ENCODE measurements at places on chromosomes 5 and 9.
A peak's percentile ranks its signal among the peaks of the same experiment; 100 is the strongest.

- DNase-seq, result no peak
Measured at GRCh38 chr9:9004810-9005209, 1205.2 kb upstream of the DMAC1 start.

DNA sequence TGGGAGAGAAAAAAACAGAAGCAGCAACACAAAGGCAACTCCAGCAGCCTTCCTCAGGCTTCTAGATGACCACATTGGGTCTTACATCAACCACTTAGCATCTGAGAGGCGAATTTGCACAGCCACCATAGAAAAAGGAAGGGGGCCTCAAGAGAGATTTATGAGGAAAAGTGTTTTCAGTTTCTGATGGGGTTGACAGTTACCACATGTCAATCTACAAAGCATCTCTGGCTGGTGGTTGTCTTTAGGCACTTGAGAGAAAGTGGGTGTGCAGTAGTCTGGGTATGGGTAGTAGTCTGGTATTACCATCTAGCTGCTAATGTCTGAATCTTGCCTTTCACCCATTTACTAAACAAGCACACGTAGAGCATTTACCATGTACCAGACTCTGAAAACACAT lies 137.5 kb downstream of the BAAT start:
- DNase-seq, result no peak

DNA sequence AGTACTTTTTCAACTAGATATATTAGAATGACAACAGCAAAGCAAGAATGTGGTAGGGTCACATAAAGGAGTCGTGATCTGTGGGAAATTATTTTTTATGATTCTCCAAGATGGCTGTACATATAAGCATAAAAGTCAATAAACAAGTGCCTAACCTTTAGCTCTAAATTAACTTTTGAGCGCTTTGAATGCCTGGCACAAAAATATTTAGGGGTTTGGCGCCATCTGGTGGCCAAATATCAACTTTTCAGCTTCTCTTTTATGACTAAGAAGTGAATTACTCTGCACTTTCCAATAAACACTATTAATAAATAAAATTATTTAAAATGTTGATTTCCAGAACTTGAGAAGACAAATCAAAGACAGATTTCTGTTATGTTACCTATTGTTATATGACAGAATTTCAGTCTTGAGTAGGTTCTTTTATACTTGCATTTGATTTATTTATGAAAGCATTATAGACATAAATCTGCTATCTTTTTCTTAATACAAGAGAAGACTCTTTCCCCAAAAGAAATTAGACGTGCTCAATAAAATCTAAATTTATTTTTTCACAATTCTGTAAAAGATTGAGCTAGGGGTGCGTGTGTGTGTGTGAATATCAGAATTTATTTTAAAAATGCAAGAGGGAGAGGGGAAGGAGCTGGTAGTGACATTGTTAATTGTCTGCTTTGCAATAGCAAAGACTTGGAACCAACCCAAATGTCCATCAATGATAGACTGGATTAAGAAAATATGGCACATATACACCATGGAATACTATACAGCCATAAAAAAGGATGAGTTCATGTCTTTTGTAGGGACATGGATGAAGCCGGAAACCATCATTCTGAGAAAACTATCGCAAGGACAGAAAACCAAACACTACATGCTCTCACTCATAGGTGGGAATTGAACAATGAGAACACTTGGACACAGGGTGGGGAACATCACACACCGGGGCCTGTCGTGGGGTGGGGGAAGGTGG lies 36.7 kb upstream of the ARRDC3 start:
- peak; percentile 76 for DNase-seq

DNA sequence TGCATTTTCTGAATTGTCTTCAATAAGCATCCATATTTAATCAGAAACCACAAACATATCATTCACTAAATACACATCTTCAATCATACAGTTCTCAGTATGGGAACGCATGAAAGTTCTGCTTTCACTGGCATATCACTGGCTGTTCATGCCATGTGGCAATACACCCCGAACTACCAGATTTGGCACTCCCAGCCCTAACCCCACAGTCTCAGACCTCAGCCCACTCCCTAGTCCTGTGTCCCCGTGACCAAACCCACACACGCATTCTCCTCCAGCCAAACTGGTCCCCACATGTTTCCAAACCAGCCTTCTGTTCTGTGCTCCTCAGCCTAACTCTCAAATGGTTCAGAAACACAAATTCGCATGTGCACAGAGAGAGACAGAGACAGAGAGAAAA lies 20.6 kb downstream of the KCNMB1 start:
- no peak for DNase-seq

DNA sequence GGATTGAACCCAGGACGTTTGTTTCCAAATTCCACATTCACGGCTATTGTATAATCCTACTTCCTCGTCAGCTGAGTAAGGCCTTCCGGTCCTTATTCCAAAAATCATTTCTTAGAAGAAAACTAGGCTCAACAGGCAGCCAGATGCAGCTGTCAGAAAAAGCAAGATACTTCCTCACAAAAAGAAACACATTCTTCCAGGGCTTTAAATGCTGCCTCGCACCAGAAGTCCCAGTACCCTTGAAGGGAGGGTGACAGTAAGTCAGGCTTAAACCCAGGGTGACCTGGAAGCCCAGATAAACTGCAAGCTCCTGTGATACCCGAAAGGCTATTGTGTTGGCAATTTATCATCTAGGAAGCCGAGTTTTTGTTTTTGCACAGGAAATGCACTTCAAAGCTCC lies 414.0 kb downstream of the NFIB start:
- DNase-seq, result no peak

- DNase-seq, result no peak
Measured at GRCh38 chr5:148831590-148832565, 5.5 kb downstream of the ADRB2 start.

DNA sequence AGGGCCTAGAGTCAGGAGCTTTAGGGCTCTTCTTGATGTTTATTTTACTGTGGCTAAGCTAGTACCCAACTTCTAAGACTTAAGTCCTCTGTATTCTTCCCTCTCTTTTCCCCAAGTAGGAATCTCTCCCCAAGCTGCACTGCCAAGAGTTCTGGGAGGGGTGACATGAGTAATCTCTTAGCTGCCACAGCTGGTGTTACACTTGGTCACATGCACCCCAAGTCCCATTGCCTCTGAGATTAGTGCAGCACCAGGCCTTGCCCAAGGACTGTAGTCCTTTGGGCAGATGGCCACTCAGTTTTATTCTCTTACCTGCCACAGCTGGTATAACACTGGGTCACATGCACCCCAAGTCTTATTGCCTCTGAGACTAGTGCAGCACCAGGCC lies 114.7 kb upstream of the RIOK2 start:
- no peak for DNase-seq
